Stimulated activated CD4-positive, alpha-beta T cell treated with anti-CD3 and anti-CD28 coated beads, Interleukin-12 subunit alpha, Interleukin-12 subunit beta, amount 100 ng/mL, for 24 hours (primary cell): ENCODE measurements at places on chromosomes 4 and X.
A peak's percentile ranks its signal among the peaks of the same experiment; 100 is the strongest.

DNA sequence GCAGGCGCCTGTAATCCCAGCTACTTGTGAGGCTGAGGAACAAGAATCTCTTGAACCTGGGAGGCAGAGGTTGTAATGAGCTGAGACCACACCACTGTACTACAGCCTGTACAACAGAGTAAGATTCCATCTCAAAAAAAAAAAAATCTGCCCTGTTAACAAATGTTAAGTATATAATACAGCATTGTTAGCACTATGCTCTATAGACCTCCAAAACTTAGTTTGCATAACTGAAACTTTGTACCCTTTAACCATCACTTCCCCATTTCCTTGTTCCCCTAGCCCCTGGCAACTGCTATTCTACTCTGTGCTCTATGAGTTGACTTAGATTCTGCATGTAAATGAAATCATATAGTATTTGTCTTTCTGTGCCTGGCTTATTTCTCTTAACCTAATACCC, 76.7 kb downstream of the TAB3 start:
- DNase-seq, result no peak

- no peak for DNase-seq
Observed at GRCh38 chr4:182421753-182422152, 178.6 kb downstream of the TENM3 start.

- DNase-seq, result no peak
Observed at GRCh38 chrX:20802036-20802435, 535.3 kb upstream of the RPS6KA3 start.

GRCh38 chr4:85675076-85676049, 200.4 kb downstream of the ARHGAP24 start:
- no peak for DNase-seq

DNA sequence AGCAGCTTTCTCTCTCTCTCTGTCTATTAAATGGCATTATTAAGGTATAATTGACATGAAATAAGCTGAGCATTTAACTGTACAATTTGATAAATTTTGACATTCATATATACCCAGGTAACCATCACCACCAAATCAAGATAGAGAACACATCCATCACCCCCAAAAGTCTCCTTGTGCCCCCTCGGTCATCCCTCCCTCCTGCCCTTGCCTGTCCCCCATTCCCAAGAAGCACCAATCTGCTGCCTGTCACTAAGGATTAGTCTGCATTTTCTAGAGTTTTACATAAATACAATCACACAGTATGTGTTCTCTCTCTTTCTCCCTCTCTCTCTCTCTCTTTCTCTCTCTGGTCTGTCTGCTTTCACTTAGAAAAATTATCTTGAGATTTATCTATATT, 25.0 kb upstream of the TMEM154 start:
- DNase-seq, result no peak

DNA sequence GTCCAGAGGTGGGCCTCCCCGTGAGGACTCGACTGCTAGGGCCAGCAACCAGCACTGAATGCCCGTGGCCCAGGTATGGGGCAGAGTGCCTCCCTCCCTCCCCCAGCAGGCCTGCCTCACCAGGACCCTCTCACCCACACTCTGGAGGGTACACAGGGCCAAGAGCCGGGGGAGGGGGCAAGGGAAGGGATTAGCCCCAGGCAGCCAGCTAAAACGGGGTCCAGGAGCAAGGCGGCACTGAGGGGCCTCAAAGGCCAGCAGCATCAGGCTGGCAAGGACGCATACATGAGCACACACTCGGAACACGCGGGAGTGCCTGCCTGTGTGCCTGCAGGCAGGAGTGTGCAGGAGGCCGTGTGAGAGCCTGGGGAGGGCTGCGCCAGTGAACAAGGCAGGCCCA, 18.3 kb upstream of the DUSP9 start:
- DNase-seq, result no peak

- DNase-seq, result no peak
Observed at GRCh38 chrX:128698573-128699181, 646.5 kb upstream of the ACTRT1 start.

DNA sequence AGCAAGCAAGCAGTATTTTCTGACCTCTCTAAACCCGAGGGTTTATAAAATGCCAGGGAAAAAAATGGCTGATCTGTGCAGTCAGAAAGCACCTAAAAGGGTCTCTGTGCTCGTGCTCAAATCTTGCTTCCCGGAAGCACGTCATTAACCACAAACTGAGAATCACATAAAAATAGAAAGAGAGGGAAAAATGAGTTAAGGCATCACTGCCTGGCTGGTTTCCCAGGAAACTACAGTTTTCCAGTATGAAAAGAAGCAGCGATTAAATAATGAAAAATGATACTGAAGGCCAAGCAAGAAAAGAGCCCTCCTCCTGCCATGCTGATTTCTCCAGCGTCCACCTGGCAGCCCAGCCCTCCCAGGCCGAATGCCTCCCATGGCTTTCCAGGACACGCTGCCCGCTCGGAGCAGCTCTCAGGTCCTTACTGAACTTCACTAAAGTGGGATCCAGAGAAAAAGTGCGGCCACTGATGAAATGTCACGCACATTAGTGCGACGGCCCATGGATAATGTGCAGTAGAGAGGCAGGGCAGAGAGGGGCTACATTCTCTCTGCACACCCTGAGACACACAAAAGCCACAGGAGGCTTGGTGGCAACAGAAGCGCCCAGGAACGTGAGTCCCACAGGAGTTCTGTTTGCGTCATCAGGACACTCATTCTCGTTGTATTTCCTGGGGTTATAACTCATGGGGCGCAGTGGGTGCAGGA, 80.4 kb downstream of the WFS1 start:
- no peak for DNase-seq

DNA sequence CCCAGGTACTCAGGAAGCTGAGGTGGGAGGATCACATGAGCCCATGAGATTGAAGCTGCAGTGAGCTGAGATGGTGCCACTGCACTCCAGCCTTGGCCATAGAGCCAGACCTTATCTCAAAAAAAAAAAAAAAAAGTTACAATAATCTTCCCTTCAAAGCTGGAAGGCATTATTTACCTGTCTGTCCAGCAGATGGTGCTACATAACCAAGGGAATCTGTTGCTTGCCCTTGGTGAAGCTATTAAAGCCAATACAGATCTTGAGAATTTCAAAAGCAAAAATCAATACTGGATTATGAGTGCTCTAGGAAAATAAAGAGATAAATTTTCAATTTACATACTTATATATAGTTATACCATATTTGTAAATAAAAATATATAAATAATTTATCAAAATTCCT, 25.9 kb downstream of the PKD2 start:
- DNase-seq, result no peak

GRCh38 chr4:151418385-151418784, 9.4 kb downstream of the FHIP1A start:
- DNase-seq, result no peak

GRCh38 chr4:140153718-140154571, at the start of gene MAML3:
TSS of gene MAML3 (minus strand) at chr4:140154184. CDS start at chr4:140153327, 857 bp downstream.
- DNase-seq, result peak; percentile 75

DNA sequence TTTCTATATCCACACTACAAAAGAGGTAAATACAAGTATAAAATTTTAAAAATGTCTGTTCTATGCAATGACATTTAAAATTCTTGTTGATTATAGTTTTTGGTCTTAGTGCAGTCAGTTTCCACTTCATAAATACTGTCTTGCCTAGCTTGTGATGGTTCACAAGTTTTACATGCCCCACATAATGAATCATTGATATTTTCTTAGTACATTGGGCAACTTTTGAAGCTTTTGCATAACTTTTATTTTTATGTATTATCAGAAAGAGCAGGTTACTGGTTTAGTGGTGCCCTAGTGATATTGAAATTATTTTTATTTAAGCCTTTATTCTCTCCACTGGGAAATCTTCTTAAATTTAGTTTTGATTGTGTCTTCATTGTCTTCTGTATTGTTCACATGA, 388.0 kb downstream of the CCSER1 start:
- no peak for DNase-seq

- DNase-seq, result no peak
Observed at GRCh38 chr4:42626629-42627146, 30.2 kb downstream of the ATP8A1 start.

DNA sequence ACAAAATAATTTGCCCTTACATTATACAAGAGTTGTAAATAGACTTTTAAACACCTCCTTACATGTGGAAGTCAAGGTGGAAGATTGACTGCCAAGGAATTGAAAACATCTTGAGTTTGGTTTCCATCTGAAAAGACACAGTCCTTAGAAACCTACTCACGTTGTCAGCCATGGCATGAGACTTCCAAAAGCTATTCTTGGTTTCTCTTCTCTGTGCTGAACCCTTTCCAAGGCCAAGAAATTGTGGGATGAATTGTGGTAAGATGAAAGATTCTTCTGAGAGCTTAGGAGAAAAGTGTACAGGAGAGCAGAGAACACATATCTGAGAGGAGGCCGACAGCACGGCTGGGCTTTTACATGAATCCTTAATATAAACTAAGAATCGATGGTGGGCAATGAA, 370.0 kb downstream of the FBXW7 start:
- DNase-seq, result no peak

DNA sequence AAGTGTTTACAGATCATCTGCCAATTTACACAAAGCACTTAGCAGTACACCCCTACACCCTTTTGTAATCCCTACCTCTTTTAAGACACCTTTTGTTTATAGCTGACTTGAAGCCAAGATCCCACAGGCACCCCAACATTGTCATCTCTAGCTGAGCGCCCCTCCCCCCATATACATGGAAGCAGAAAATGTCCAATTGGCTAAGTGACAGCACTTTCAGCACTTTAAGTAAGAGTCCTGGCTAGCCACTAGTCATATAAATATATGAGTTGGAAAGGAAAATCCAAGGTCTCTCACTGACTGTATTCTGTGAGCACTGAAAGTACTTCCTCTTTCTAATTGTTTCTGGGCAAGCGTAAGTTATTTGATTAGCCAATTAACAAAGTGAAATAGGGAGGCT, 108.2 kb downstream of the NSUN7 start:
- no peak for DNase-seq

GRCh38 chrX:149145845-149146285, 359.2 kb downstream of the IDS start:
- no peak for DNase-seq

- no peak for DNase-seq
Observed at GRCh38 chr4:71520308-71520707, 181.5 kb downstream of the SLC4A4 start.

GRCh38 chrX:50967736-50968135, 57.2 kb downstream of the BMP15 start:
- no peak for DNase-seq

GRCh38 chrX:151753313-151754046, 18.9 kb downstream of the CNGA2 start:
- no peak for DNase-seq

GRCh38 chr4:89574176-89574575, 262.8 kb downstream of the SNCA start:
- no peak for DNase-seq

- no peak for DNase-seq
Observed at GRCh38 chr4:153067376-153067775, 131.3 kb downstream of the FHDC1 start.
